Activated CD8-positive, alpha-beta memory T cell treated with anti-CD3 and anti-CD28 coated beads for 1 hour (primary cell): ENCODE measurements at places on chromosomes 1 and 21.

DNA sequence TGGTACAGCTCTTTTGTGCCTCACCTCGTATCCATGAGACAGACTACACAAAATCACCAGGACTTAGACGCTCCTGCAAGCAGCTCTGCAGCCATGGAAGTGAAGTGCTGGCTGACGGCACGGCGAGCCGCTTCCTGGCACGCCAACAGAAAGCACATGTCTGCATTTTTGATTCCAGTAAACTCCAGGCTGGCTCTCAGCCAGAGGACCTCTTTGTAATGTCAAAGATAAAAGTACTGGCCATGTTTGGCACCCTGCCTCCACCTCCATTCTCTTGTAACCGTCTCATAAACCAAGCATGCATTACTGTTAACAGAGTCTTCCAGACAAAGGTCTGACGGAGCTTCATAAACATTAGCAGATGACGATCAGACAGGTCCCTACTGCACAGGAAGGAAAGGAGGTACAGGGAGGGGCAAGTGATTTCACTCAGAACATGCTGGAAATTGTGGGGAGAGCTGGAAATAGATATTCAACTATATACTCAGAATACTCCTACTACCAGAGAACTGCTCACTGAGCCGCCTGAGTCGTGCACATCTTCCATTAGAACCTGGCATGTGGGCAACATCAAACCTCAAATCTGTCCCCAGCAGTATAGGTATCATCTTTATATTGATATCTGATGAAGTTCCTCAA is 632.0 kb downstream of the SMYD3 start:
- DNase-seq, result no peak

DNA sequence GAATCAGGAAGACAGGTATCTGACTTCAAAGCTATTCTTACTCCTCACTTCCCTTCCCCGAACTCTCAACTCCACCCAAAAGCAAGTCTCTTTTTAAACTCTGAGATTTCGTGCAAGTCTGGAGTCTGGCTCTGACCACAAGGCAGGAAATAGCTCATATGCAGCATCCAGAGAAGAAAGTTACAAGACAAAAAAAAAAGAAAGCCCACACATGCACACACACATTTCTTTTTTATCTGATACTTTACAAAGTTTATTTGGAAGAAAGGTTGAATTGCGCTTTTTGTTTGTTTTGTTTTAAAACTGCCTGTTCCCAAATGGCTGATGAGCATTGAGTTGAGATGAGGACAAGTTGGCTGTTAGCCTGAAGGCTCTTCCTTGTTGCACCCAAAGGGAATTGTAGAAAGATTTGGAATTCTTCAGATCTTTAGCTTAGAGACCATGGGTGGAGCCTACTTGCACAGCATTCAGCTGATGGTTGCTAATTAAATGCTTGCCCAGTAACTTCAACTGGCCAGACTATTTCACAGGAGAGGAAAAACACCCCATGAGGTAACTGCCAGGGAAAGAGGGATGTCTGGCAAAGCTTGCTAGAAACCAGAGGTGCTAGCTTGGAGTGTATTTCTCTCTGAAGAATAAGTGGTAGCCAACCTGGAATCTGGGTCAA is 490.3 kb downstream of the TTLL7 start:
- DNase-seq, result no peak

DNA sequence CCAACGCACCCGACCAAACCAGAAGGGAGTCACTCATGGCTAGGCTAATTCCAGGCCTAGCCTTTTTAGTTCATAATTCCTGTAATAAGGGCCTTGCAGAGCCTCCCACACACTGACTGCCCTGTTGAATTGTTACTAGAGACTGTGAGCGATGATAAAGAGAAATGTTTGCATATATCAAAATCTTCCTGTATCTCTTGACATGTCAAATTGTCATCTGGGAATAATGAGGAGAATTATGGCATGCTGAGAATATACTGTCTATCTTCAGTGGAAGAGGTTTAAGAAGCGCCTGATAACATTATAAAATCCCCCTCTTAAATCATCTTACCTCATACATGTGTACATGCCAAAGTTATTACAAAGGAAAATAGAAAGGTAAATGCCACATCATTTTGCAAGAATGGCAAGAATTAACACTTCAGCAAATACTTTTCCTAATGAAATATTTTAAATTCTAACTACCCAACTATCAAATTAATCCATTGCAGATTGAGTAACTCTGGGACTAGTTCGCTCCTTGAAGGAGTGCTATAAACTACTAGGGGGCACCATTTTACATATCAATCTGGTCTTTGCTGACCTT is 144.1 kb downstream of the CENPF start:
- DNase-seq, result no peak

DNA sequence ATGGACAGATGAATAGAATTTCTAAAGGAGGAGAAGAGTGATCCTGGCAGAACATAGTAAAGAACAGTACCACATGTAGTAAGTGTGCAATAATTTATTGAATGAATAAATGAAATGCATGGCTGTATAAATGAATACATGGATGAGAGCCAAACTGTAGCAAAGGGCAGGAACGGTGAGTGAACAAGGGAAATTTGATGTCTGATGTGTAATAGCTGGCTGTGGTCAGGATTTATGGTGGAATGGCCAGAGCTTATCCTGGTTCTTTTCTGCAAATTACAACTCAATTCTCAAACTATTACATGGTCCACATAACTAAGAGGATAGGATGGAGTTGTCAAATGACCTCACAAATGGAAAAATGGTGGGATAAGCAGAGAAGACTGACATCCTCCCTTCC is 43.2 kb upstream of the ARHGAP29 start:
- DNase-seq, result no peak

- no peak for DNase-seq
Observed at GRCh38 chr1:161082996-161083747, 6.2 kb downstream of the NECTIN4 start.
